SW 1271 (cell line): ENCODE measurements at places on chromosomes 3 and 15.

DNA sequence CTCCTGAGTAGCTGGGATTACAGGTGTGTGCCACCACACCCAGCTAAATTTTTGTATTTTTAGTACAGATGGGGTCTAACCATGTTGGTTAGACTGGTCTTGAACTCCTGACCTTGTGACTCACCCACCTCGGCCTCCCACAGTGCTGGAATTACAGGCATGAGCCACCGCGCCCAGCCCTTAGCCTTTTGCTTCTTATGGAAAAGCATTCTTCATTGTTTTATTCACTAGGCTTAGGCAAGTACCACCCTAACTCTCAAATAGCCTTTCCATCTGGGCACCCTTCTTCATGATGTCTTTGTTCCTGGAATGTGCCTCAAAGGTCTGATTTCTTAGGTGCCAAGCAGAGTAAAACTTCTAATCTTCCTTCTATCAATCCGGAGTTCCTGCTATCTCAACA is 641.8 kb downstream of the FHIT start:
- no peak for DNase-seq

- no peak for DNase-seq
These were observed 48.9 kb downstream of the SUMF1 start for GRCh38 chr3:4418156-4418555.

DNA sequence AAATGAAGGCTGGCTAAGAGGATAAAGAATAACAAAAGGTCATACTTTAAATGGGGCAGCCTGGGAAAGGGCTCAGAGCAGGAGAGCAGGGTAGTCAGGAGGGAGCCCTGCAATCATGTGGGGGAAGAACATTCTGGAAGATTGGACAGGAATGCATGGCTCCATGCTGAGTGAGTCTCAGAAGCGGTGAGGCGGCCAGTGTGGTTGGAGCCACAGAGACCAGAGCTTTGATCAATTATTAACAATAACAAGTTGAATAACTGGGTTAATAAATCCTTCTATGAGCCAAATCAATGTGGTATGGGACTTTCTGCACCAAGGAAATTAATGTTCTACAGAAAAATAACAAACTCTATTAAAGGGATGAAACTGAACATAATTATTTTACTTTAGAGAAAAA is 57.9 kb upstream of the DCUN1D1 start:
- no peak for DNase-seq

DNA sequence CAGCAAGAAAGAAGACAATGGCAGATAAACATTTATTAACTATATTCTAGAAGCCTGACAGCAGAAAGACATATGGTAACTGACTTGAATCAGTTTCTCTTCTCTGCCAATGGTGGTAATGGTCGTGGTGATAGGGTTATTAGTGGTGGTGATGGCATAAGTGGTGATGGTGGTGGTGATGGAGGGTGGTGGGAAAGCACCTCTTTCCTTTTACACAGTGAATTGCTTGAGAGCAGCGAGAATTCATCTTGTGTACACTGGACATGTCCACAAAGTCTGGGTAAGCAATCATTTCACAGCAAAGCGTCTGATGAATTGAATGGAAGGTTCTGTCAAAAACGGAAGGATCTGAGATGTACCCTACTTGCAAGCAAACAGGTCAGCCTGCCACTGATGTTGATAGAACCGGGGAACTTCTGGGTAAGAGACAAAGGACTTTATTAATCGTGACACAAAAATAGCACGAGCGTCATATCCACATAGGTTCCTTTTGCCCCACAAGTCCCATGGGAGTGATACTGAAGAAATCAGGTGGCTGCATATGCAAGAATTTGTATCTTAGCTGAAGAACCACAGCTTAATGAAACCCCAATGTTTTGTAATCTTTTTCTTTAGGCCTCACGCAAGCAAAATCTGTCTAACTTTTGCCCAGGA is 23.5 kb upstream of the TBC1D5 start:
- DNase-seq: no peak

- no peak for DNase-seq
These were observed 609.7 kb upstream of the ARRDC4 start for GRCh38 chr15:97350813-97351212.

- no peak for DNase-seq
These were observed 416.4 kb upstream of the PDZRN3 start for GRCh38 chr3:74041068-74041675.

- no peak for DNase-seq
These were observed 1.9 kb upstream of the ULK4 start for GRCh38 chr3:41963823-41964222.

DNA sequence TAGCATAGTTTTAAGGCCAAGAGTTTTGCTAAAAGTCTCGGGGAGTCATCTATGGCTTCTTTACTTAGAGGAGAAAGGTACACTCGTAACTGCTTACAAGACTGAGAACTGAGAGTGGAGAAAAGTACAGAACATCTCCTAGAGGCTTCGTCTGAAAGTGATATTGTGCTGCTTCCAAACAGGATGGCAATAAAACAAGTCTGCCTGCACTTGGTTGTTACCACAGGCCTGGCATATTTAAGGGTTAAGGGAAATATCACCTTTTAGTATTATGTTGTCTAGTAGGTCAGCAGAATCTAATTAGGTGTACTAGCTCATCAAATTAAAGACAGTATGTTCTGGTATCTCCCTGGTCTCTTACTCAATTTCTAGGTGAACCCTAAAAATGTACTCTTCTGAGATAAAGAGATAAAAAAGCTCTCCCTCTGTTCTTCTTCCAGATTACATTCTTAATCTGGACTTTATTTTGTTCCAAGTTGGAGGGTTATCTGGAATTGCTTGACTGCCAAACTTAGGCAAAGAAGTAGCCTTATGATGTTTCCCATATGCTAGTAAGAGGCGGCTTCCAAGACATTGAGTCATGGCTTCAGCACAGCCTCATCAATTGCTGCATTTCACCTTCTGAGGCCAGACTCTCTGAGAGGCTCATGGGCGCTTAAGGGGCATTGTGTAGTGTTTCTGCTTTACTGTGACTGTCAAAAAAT is 181.3 kb downstream of the LSAMP start:
- DNase-seq: no peak

- no peak for DNase-seq
These were observed 392.7 kb downstream of the PTPRG start for GRCh38 chr3:61954097-61954540.

DNA sequence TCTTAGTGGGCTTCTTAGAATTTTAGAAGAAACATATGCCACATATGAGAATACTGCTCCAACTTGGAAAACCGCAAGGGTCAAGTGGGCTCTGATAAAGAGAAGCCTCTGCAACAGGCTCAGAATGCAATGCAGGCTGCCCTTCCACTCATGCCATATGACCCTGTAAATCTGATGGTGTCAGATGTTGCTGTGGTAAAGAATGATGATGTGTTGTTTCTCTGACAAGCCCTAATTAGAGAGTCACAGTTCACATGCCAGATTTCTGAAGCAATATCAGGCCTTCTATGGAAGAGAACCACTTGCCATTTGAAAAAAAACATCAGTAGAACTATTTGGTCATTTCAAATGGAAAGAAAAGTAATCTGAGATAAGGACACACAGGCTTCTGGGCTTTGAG is 749.6 kb downstream of the AGBL1 start:
- DNase-seq: no peak

GRCh38 chr15:47293466-47294162 is 423.7 kb upstream of the SEMA6D start:
- no peak for DNase-seq

DNA sequence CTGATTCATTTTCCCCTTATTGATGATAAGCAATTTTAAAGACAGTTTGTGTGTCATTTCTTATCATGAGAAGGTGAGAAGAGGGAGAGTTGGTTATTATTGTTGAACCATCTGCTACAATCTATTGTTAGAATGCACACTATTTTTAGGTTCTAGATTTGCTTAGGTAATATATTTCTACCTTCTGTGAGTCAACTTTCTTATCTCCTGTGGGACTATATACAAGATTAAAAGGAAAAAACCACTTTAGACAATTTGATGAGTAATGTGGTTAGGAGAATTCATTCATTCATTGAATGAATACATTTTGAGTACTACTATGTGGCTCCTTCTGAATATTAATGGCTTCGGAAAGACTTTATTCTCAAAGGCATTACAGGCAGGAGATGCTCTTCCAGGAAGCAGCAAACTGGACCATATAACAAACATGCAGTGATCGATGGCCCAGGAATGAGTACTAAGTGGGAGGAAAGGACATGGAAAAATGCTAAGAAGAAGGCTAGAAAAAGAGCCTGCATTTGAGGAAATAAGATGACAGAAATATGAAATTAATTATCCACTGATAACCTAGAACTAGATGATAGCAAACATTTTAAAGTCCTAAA is 22.4 kb downstream of the SPTSSB start:
- DNase-seq: no peak

GRCh38 chr3:139533781-139534454 is 5.6 kb downstream of the RBP1 start:
- DNase-seq: no peak

DNA sequence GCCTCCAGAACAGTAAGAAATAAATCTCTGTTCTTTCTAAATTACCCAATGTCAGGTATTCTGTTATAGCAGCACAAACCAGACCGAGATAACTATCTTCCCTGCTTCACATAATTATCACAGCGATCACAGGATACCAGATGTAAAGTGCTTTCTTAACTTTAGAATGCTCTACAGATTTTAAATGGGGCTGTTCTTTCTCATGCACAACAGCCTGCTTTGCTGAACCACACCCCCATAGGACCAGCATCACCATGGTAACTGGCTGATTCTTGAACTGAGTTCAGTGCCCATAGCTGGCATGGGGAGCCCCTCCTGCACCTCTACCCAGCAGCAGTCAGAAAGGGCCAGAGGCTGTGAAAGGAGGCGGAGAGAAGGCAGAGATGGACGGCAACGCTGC is 7.8 kb downstream of the CD80 start:
- no peak for DNase-seq

DNA sequence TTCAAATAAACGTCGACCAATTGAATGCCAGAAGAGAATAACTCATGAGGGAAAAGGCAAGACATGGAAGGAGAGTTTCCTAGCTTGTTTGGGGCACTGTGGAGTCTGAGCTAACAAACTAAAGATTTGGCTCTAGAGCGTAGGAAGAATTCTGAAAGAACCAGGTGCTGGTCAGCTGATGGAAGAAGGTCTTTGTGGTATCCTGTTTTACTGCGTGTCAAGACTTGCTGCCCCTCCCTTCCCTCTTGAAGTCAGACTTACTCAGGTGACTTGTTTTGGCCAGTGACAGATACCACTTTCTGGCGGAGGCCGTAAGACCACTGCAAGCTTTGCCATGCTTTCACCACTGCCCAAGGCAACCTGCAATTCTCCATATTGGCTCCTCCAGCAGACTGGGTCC is 673 bp upstream of the HCLS1 start:
- no peak for DNase-seq

DNA sequence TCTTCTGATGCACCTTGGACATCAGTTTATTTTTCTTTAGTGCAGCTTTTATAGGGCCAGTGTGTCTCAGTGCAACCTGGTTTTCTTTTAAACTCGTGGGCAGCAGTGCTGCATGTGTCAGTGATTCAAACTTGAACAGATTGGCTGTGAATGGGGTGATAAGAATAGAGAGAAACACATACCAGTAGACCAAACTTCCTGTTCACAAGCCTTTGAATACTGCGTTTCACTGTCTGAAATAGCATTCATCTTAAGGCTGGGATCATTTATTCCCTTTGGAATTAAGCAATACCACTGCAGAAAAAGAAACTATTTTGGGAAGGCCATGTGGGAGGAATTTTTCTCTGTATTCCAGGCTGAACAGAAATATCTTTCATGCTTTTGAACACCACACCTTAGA is 51.7 kb downstream of the PHLDB2 start:
- peak; percentile 56 for DNase-seq

- DNase-seq: no peak
These were observed 930.3 kb downstream of the NTRK3 start for GRCh38 chr15:87326269-87326668.

DNA sequence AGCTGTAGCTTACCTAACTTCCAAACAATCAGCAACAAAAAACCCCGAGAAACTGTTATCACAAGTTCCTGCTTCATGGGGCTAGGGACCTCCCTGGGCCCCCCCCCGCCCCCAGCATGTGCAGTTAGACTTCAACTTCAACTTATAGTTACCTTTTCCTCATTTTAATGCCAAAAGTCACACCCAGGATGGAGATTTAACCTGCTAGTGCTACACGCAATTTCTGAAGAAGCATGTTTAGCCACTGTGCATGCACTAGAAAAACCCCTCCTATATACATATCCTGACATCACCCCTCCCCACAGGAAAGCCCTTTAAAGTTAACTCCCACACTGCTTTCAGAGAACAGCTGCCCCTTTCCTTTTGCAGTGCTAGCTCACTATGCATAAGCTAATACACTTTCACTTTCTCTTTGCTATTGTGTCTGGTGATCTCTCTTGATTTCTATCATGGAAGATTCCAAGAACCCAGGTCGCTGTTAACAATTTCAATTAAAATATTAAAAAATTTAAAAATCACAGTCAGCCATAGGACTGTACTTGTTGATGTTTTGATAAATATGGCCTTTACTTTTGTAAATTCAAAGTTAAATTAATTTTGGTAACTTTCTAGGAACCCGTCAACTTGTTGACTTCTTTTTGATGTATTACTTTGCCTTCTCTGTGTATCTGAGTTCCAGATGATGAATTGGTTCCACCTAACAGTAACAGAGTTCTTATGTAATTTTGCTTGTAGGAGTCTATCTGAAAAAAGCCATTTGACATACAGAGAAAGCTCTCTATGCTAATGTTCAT is 75.2 kb upstream of the ACAD9 start:
- peak; percentile 41 for DNase-seq

DNA sequence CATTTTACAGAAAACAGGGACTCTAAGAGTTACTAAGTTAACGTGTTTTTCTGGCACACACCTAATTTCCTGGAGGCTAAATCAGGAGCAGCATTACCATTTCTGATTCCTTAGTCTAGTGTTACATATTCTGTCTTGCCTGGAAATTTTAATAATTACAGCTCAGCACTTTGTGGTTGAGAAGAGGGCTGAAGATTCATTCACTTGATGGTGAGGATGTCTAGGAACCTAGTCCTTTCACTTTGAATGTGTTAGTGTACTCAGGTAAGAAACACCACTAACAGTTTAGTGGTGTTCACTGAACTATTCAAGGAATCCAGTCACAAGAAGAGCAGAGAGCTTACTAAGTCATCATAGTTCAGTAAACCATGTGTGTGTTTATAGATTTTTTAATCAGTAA is 102.8 kb downstream of the STT3B start:
- DNase-seq: no peak
